Mucosa of descending colon (tissue), 3 donors: ENCODE measurements at places on chromosomes 3 and 15.

- DNase-seq: peak; percentile 67
Observed at GRCh38 chr3:71581457-71582035, 2.0 kb downstream of the FOXP1 start.

DNA sequence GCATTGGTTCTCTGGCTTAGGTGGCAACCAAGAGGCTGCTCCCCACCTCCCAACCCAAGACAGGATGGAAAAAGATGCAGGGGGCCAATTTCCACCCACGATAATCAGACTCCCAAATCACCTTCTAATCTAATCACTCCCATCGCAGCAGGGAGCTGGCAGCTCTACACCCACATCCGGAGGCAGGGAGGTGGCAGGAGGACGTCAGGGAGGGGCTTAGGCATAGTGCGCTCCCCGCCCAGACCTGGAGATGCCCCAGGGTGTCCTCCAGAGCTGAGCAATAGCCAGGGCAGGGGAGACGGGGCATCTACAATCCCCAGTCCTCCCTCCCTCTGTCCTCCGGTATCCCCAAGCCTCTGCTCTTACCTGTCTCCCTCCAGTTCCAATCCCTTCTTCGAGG, 70.5 kb upstream of the SEC13 start:
- DNase-seq: no peak

- no peak for DNase-seq
Observed at GRCh38 chr15:75193976-75194375, 7.7 kb upstream of the C15orf39 start.

- no peak for DNase-seq
Observed at GRCh38 chr3:118412503-118412902, 622.1 kb downstream of the IGSF11 start.

GRCh38 chr3:196219970-196220311, 3.6 kb downstream of the SLC51A start:
- no peak for DNase-seq

GRCh38 chr15:57923750-57924149, 141.8 kb downstream of the ALDH1A2 start:
- peak; percentile 62 for DNase-seq

DNA sequence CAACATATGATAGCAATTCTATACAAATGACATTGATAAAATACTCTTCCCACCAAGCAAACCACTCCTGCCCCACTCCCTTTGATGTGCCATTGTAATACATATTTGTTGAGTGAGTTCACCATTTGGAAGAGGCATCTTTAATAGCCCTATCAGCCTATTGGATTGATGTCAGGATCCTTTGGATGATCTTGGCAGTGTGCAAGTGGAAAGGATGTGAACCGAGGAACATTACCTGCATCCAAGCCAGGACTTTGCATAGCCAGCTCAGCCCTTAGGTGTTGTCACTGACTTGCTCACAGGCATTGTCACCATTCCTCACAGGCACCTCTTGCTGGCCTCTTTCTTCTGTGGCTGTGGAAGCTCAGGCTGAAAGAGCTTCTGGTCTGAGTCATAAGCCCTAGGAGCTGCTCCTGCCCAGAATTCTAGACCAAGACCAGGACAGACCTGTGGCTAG, 16.5 kb upstream of the TIMP4 start:
- no peak for DNase-seq

DNA sequence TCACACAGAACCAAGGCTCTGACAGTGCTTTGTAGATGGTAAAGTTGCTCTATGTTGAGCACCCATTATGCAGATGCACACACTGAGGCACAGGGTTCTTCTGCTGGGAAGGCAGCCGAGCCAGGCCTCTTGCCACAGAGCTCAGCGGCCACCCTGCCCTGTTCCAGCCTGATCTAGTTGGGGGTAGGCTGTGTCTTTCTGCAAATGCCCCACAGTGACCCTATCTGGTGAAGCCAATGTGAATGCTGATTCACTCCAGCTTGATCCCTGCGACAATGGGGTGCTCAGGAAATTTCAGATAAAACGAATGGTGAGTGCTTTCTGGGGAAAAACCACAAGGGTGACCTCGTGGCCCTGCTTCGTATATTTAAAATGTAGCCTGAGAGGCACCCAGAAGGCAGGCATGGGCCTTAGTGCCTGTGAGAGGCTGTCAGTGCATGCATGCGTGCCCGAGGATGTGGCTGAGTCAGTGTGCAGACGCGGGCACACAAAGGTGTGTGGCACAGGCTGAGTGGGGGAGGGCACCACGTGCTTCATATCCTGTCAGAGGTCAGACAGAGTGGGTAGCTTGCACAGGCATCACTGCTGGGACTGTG, 85.7 kb downstream of the ATP2B2 start:
- no peak for DNase-seq

DNA sequence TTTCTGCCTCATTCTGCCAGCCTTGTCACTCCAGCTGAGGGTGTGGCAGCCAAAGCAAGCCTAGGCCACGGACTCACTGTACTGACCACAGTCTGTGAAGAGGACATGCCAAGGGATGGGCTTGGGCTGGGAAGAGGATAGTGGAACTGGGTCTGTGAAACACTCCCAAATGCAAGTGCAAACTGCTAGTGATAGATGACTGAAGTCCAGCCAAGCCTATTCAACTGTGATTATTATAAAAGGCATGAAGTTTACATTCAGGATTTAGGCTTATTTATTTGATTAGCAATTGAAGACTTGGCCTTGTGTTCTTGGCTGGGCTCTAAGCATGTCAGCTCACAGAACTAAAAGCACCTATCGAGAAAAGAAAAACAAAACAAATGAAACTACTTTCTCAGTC, 84.9 kb upstream of the UBE2E1 start:
- DNase-seq: no peak

GRCh38 chr3:41080141-41080540, 119.2 kb upstream of the CTNNB1 start:
- no peak for DNase-seq

DNA sequence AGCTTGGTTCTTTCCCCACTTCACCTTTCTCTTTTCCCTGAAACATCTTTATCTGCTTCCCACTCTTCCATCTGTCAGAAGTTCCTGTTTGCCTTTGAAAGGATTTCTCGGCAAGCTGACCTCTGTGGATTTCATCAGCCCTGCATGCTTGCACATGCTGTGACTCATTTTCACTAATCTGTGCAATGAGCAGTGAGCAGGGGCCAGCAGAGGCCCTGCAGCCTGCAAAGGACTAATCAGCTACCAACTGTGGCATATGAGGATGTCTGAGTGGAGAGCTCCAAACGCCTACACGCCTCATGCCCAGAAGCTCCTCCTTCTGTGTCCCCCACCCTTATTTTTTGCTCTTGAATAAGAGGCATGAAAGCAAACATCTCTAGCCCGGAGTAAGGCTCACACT, 333.0 kb upstream of the SEMA6D start:
- no peak for DNase-seq

- DNase-seq: no peak
Observed at GRCh38 chr15:73119478-73119877, 67.2 kb downstream of the NEO1 start.

- no peak for DNase-seq
Observed at GRCh38 chr3:66561367-66561766, 60.5 kb upstream of the LRIG1 start.

GRCh38 chr3:9730657-9731205, 804 bp upstream of the BRPF1 start:
- DNase-seq: no peak

DNA sequence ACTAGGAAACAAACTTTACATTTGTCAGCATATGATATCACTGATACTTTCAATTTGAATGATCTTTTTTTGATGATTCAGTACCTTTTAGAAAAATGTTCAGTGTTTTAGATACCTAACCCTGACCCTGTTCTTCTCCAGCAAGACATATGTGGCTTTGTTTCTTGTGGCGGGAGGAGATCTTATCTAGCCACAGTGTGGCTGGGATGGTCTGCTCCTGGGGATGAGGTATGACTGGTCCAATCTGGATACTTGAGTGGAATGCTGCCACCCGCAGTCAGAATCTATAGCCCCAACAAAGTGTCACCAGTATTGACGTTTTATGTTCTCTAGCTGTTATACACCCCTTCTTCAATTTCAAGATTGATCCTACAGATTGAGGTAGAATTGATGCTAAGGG, 439.0 kb upstream of the GOLIM4 start:
- DNase-seq: no peak

GRCh38 chr3:119657887-119658702, 2.3 kb downstream of the POPDC2 start:
- no peak for DNase-seq

GRCh38 chr15:67174864-67175573, 79.4 kb downstream of the AAGAB start:
- peak; percentile 24 for DNase-seq

DNA sequence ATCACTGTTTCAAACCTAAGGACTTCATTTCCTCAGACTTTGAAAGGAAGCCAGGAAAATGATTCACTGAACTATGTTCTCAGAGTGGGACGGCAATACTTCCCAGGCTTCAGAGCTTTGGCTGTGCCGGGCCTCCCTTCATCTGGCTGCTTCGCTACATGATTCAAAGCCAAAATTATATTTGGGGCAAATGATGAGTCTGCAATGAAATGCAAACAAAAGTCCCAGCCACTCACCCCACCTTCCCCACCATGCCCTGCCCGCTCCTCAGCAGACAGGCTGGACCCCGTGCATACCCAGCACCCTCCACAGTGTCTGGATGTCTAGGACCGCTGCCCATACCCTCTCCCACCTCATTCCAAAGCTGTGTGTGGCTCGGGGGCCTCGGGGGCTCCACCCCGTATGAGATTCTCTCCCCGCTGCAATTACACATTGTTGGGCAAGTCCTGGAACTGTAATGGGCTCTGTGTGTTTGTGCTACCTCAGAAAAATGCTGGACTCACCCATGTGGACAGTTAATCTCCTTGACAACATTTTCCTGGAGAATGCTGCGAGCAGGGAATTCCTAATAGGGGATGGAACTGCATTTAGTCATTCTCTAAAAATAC, 32.2 kb downstream of the ATP10A start:
- no peak for DNase-seq

DNA sequence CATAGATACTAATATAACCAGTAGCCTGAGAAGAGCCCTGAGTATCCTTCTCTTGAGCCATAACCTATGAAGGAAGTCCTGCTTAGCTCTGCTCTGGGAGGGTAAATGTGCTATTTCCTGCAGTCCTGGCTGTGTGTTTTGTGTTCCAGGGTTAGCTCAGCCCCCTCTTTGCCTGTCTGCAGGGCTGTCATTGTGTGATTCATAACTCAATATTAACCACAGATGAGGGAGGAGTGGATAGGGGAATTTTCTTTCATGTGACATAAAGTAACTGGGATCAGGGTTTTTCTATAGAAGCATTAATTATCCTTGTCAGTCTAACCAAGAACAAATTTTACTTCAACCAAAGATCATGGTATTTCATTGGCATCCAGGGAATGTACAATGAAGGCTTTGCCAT, 183.3 kb upstream of the ZBTB20 start:
- DNase-seq: no peak

GRCh38 chr15:58459560-58459959, 27.8 kb downstream of the LIPC start:
- peak; percentile 73 for DNase-seq

DNA sequence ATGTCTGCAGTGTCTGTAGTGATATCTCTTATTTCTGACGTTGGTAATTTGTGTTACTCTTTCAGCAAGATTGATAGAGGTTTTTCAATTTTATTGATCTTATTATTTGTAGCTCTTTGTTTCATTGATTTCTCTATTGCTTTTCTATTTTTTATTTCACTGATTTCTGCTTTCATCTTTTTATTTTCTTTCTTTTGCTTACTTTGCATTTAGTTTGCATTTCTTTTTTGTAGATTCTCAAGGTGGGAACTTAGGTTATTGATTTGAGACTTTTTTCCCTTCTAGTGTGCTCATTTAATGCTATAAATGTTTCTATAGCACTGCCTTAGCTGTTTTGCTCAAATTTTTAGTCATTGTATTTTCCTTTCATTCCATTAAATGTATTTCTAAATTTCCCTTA, 49.5 kb upstream of the GABRG3 start:
- DNase-seq: no peak

- DNase-seq: no peak
Observed at GRCh38 chr3:53749448-53749847, 96.8 kb downstream of the CHDH start.

DNA sequence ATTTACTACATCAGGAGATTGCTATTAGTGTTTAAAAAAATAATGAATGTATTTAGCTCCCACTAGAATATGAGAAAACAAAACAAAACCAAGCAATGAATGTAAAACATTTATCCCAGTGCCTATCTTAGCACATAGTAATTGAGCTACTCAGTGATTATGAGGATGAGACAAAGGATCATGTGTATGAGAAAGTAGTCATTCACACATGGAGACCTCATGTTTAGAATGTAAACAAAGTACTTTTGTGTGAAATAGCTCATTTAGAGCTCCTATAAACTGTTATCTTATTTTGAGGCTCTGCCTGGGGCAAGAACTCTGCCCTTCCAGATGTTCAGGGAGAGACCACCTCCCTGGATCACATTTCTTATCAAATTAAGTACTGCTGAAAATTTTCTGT, 236.8 kb downstream of the LRRN1 start:
- DNase-seq: no peak

GRCh38 chr15:29348336-29348914, 78.8 kb upstream of the NSMCE3 start:
- DNase-seq: no peak

DNA sequence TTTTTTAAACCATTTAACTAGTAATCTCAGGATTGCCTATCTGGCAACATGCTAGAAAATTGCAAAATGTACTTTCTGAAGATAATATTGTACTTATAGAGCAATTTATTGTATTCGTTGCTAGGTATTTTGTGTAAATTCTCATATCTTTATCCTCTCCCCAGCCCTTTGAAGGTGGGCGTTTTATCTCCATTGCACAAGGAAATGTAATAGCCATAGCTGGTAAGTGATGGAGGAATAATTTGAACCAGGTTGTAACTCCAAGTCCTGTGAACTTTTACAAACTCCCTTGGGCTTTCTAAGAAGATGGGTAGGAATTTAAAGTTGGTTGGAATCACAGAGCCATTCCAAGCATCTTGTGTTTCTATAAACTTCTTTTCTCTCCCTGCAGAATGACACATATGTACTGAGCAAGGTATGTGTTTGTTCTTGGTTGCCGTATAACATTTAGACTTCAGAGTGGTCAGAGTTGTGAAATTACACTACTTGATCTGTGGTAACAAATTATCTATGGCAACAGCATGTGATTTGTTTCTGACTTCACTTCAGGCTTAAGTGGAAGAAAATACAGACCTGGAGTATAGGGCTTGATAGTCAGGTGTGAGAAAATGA, 170.9 kb downstream of the AKAP13 start:
- DNase-seq: no peak

DNA sequence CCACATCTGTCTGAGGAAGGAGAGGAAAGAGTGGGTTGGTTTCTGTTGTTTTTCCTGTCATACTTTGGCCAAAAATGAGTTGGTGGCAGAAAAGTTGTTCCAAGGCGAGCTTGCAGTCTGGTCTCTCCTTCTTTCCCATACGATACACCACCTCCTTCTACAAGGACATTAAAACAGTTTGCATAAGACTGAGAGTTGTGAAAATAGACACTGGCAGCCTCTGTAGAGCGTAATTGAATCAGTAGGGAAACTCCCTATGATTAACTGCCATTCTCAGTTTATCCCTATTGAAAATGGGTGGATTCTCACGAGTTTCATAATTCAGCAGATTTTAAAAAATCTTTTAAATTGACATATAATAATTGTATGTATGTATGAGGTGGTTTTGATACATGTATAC, 3.7 kb upstream of the LSG1 start:
- DNase-seq: no peak

- no peak for DNase-seq
Observed at GRCh38 chr3:15241341-15241740, 35.3 kb downstream of the CAPN7 start.

GRCh38 chr3:43779850-43780249, 89.1 kb downstream of the ABHD5 start:
- DNase-seq: no peak

GRCh38 chr15:28885630-28886430, at the start of gene APBA2:
Gene APBA2 (plus strand): TSS chr15:28885974. CDS start chr15:29053885, 167,911 bp downstream.
- no peak for DNase-seq
